ENCODE measurements at places on chromosomes 7 and 10.

GRCh38 chr10:49090696-49091380 is 24.5 kb downstream of the VSTM4 start:
- no peak for DNase-seq

GRCh38 chr10:80741278-80741677 is 203.6 kb downstream of the SH2D4B start:
- DNase-seq: no peak

GRCh38 chr10:23892296-23892695 is 316.6 kb upstream of the KIAA1217 start:
- no peak for DNase-seq

GRCh38 chr10:110392868-110393740 is 88.4 kb upstream of the SMNDC1 start:
- peak; percentile 59 for DNase-seq

GRCh38 chr7:121961089-121961867 is 88.3 kb downstream of the PTPRZ1 start:
- no peak for DNase-seq

GRCh38 chr7:49322476-49322875 is 398.1 kb downstream of the CDC14C start:
- no peak for DNase-seq

DNA sequence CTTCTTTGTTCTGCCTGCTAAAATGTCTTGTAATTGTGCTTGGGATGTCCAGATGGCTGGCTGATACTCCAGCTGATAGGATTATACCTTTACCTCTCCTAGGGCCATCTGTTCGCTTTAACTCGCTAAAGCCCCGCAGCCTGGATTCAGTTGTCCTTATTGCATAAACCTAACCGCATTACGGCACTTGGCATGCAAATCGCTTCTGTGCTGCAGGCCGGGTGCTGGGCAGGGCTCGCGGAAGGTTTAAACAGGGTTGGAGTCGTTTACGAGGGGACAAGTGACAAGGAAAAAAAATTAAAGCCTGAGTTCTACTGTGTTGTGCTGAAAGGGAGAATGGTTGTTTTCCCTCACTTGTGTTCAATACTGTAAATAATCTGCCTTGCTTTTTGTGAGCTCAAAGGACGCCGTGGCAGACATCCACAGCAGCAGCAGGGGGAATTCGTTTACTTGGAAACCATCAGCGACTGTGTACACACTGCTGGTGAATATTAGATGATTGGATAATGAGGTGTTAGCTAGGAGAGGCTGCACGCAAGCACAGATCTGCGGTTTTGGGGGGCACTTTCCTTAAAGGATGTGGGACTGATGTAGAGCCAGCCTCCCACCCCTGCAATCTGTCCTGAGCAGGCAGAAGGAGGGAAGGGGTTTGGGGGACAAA is 93.0 kb downstream of the EBF3 start:
- no peak for DNase-seq

DNA sequence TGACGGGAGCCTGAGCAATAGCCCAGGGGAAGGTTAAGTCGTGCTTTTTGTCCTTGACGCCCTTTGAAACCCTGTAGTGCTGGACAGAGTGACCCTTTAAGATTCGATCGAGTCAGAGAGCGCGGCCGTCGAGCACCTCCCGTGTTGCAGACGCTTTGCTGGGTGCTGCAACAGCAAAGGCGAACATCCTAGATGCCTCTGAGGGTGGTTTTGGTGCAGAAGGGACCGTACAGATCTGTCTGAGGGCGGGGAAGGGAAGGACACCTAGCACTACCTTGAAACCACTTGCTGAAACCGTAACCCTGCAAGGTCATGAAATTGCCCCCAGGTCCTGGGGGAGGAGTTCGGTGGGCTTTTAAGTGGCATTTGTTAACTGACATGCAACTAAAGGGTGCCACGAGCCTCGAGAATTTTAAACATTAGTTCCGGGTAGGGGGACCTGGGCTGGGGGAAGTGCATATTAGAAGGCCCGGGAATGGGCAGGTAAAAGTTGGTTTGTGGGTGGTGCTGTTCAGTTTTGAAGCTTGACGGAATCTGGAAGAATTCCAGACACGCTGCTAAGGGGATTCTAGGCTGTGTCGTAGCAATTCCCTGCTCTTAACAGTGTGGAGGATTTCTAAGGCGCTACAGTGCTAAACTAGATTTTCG is 786 bp downstream of the ATP5F1C start:
- no peak for DNase-seq

GRCh38 chr7:81607987-81608386 is 161.9 kb downstream of the HGF start:
- DNase-seq: no peak

GRCh38 chr7:142482891-142483658 is 225.2 kb upstream of the PRSS58 start:
- DNase-seq: no peak

GRCh38 chr10:55782181-55782580 is 578.9 kb downstream of the ZWINT start:
- no peak for DNase-seq

- DNase-seq: no peak
These were observed 6.3 kb upstream of the GSTK1 start for GRCh38 chr7:143256932-143257331.

GRCh38 chr7:116543664-116544063 is 18.8 kb downstream of the CAV1 start:
- no peak for DNase-seq

DNA sequence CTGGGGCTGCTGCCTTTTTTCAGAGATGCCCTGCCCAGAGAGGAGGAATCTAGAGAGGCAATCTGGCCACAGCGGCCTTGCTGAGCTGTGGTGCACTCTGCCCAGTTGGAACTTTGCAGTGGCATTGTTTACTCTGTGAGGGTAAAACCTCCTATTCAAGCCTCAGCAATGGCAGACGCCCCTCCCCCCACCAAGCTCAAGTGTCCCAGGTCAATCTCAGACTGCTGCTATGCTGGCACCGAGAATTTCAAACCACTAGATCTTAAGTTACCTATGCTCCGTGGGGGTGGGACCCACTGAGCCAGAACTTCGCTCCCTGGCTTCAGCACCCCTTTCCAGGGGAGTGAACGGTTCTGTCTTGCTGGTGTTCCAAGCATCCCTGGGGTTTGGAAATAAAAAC is 77.2 kb downstream of the EXOC4 start:
- DNase-seq: no peak

DNA sequence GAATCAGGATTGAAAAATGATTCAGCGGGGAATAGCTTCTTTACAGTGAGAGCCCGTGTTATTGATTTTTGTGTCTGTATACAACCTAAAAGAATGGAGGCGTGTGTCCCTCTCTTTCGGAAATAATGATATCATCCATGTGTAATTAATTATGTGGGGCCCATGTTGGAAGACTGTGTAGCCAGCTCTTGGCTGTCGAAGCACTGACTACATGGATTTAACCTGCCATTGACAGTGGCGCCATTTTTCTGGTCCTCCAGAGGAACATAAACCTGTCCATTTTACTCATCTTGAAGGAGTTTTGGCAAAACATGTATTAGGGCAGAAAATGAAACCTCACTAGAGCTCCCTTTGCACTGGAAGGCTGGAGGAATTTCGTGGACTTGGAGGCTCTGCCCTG is 119.6 kb downstream of the ITIH5 start:
- no peak for DNase-seq

DNA sequence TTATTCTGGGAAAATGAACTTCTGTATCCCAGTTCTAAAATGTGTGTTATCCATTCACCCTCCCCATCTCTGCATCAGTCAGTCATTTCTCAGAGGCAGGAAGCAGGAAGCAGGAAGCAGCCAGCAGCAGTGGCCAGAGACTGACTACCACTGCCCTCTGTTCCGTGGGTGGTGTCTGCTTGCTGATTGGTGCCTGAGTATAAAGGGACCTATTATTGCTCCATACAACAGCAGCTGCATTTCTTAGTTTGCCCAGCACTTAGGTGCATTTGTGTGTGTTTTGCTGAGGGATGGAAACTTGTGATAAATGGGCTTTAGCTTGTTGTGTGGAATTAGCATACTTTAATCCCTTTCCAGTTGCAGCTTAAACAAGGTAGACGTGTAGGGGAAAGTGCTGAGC is 582.2 kb downstream of the SORCS1 start:
- no peak for DNase-seq

DNA sequence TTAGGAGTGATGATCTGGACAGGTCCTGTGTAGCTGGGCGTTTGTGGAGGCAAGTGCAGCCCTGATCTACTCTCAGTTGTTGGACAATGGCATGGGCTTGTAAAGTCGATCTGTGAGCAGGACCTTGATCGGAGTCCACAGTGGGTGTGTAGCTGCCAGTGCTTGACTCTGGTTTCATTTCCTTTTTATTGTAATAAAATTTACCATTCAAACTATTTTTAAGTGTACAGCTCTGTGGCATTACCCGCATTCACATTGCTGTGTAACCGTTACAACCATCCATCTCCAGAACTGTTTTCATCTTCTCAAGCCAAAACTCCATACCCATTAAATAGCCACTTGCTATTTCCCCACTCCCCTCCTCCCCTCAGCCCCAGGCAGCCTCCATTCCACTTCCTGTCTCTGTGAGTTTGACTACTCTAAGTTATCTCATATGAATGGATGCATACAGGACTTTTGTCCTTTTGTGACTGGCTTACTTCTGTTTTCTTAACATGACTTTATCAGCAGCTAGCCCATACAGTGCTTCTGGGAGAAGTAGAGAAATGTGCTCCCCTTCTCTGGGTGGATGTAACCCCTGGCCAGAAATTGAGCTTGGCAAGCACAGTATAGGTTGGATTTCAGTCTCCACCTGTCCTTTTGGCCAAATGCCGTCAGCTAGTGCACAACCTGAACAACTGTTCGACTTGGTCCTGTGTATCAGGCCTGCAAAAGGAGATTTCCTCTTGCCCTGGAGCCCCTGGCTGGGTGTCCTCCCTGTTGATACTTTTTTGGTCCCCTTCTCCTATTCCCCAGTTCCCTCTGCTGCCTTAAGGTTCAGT is 180.0 kb downstream of the LRMDA start:
- DNase-seq: no peak

DNA sequence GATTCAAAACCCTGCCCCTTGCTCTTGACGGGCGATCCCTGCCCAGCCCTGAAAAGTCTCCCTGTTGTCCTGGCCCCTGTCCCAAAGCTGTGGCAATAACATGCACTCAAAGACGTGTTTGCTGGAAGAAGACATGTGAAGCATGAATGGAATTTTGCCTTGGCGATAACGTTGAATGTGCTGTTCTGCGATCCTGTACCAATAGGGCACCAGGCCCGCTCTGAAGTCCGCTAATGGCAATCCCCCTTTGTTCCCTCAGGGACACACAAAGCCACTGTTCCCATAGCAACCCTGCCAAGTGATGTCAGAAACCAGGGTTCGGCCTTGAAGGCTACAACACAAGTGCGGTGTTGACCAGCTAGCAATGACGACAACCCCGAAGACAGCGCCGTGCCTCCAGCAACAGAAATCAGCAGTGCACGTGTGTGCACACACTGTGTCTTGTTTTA is 284.6 kb downstream of the KLF6 start:
- DNase-seq: no peak

- DNase-seq: no peak
These were observed 1.8 kb downstream of the CCDC6 start for GRCh38 chr10:59904426-59905065.

GRCh38 chr7:108997480-108997879 is 427.8 kb downstream of the DNAJB9 start:
- DNase-seq: no peak

DNA sequence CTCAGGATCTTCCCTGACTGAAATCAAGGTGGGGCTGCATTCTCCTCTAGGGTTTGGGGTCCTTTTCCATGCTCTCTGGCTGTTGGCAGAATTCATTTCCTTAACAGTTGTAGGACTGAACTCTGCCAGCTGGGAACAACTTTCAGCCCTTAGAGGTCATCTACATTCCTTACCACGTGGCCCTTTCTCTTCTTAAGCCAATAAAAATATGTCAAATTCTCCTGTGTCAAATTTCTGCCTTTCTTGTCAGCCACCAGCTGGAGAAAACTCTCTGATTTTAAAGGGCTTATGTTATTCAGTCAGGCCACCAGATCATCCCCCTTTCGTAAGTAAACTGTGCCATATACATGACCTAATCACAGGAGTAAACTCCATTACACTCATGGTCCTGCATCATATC is 95.3 kb upstream of the IL6 start:
- no peak for DNase-seq

- no peak for DNase-seq
These were observed 65.1 kb downstream of the MINDY3 start for GRCh38 chr10:15795036-15795792.

GRCh38 chr7:28658381-28658780 is 246.1 kb downstream of the CREB5 start:
- DNase-seq: no peak

DNA sequence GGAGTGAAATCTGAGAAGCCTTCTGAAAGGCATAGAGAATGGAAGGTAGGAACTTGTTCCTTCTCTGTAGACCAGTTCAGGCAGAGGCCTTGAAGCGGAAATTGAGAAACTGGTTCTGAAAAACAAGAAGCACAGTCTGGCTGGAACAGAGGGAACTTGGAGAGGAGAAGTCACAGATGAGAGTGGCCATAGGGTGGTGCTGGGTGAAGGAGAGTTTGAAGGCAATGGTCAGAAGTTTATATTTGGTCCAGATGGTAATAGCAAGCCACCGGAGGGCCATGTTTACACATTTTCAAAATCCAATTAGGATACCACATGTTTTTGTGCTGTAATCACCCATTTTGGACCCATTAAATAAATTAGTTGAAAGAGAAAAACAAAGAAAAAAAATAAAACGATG is 692.5 kb downstream of the INHBA start:
- no peak for DNase-seq

GRCh38 chr10:14665865-14666857 is 108.5 kb downstream of the FAM107B start:
- no peak for DNase-seq

GRCh38 chr10:54903745-54904144 is 102.7 kb upstream of the PCDH15 start:
- DNase-seq: no peak
